ENCODE measurements at places on chromosomes 5 and 9. TPM values are rescaled to one million over a fixed set of nuclear protein-coding genes. Genes with fewer than 3 reads are reported as not detected.

Gene IFNA2
- polyA plus RNA-seq: not detected

Gene BTNL9
- polyA plus RNA-seq: 13.6 TPM

Gene CCNJL
- 12.7 TPM for polyA plus RNA-seq

Gene RASEF
- polyA plus RNA-seq: 7.2 TPM

Gene LRRC19
- 0.60 TPM for polyA plus RNA-seq

Gene GADD45G
- 5.5 TPM for polyA plus RNA-seq

Gene PRDM9
- not detected for polyA plus RNA-seq

Gene SIT1
- 0.50 TPM for polyA plus RNA-seq

Gene SCGB3A2
- polyA plus RNA-seq: 2,261 TPM

Gene SHISAL2B
- polyA plus RNA-seq: 11.4 TPM

Gene PCDHGC3
- 137 TPM for polyA plus RNA-seq

Gene OTP
- not detected for polyA plus RNA-seq

All from right lung (tissue), 10 donors.